Right lobe of liver (tissue), 6 donors: ENCODE measurements at places on chromosomes 5 and 9. TPM values are rescaled to one million over a fixed set of nuclear protein-coding genes. Genes with fewer than 3 reads are reported as not detected.

The DRD1 gene
- not detected for total RNA-seq

The CDC25C gene
- 0.43 TPM for total RNA-seq

The CRHBP gene
- total RNA-seq: 41.3 TPM

The IFNA13 gene
- total RNA-seq: not detected

GRCh38 chr5:19928562-19929421 lies 59.2 kb downstream of the CDH18 start:
- no peaks in the 10 kb centered on the region for H3K4me1 ChIP-seq
- H3K4me3 ChIP-seq: no peak overlapping the region
- H3K36me3 ChIP-seq: no peaks in the 10 kb centered on the region
- no peak for DNase-seq
- no peak overlapping the region for H3K27ac ChIP-seq

The POMT1 gene
- 14.9 TPM for total RNA-seq
